ENCODE measurements at places on chromosomes 1 and 21.

DNA sequence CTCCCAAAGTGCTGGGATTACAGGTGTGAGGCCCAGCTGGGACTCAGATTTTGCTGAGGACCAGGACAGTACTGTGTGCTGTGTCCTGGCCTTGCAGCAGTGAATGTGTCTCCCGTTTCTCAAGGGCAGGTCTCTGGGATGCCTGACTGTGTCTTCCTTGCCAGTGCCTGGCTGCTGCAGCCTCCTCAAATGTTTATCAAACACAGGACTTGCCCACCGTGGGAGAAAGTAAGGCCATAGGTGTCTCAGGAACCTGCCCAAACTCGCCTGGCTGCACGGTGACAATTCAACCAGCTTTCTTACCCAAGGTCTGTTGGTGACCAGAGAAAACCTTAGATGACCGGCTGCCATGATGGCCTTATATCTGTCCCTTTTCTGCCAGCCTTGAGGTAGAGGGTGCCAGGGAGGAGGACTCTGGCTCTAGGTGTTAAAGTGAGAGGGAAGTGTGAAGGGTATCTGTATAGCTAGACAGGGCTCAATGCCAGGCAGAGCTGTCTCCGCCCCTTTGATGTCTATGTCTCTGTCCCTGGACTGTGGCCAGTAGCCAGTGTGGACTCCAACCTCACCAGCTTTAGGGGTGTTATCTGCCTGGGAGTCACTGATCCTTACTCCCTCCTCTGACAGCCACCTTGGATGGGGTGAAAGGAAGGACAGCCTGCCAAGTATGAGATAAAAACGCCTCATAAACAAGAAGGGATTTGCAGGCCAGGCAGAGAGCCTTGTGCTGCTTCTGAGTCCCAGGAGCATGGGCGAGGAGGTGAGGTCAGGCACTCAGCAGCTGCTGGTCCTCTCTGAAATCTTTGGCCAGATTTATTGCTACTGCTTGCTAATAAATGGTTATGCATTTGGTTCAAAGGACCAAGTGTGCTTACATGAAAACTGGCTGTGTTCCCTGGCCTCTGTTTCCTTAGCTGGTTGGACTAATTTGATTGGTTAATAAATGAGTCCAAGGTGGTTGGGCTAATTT, 22.3 kb downstream of the IL6R start:
- DNase-seq: no peak

- no peak for DNase-seq
These were observed 23.9 kb downstream of the GNAT2 start for GRCh38 chr1:109595531-109595930.

- DNase-seq: no peak
These were observed 28.6 kb upstream of the FCAMR start for GRCh38 chr1:206998816-206999215.

GRCh38 chr1:27348861-27349783, 7.3 kb downstream of the SYTL1 start:
- peak; percentile 60 for DNase-seq

DNA sequence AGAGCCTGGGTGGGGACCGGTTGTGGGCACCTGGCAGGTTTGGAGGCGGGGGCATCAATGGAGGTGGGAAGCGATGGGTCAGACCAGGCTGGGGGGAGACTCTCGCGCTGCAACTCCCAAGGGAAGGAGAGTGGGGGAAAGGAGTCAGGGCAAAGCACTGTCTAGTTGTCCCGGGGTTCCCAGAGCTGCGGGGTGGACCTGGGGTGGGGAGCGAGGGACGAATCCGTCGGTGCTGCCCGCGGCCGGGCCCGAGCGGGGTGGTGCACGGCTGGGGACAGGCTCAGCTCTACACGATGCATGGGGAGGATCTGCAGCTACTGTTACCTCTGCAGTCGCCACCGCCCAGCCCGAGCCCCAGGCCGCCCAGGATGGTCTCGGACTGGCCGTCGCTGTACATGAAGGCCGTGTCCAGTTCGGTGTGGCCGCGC, 427 bp downstream of the AKR7A2 start:
- DNase-seq: no peak

DNA sequence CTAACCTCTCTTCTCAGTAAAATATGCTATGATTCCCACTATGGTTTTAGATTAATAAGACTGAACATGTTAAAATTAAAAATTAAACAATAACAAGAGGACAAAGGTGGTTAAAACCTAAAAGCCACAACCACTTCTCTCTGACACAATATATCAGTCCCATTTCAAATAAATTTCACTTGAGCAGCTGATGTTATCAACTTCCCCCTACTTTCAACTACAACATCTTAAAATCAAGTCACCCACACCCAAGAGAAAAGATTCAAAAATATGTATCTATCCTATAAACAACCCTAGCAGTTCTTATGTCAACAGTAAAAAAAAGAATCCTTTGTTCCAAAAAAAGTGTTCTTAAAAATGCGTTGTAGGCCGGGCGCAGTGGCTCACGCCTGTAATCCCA, 7.5 kb downstream of the PUM1 start:
- DNase-seq: no peak

DNA sequence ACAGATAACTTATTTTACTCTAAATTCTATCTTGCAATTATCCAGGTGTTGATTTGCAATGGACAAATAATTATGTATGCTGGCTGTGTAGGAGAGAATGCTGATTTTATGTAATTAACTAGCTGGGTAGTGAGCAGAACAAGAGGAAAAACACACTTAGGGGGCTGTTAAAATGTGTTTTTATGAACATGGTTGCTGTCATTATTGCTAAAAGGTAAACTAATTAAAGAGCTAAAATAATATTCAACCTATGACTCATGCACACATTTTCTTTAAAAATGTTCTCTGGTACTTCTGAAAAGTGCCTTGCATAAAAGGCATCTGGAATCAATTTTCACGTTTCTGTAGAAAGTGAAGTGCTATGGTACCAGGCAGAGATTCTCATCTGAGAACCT, 192.8 kb upstream of the C8B start:
- no peak for DNase-seq

DNA sequence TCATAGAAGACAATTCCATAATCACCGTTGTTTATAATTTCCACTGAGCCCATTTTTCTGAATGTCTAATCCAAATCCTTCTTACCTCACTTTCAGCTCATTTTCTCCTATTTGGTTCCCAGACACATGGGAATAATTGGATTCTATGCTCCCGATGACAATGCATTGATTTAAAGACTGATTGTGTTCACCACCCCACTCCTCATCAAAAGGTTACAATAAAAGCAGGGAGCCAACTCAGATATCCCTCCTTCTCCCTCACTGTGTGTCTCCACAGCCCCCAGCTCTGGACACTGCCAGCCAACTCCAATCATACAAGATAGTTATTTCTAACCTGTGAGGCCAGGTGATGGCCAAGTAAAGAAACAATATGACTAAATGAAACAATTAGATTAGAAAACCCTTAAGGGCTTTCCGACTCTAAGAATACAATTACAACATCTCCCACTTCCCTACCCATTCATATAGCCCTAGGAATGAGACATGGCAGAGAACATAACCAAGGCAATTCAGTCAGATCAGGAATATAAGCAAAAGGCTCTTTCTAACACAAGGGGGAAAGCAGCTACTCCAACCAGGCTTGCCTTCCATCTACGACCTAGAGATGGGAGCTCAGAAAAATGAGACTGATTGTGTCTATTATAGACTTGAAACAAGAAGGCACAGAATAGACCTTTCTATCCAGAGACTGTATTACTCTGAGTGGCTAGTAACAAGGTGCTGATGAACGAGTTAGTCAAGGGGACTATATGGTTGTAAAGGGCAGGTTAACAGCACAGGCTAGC, 28.5 kb upstream of the CADM3 start:
- DNase-seq: no peak

DNA sequence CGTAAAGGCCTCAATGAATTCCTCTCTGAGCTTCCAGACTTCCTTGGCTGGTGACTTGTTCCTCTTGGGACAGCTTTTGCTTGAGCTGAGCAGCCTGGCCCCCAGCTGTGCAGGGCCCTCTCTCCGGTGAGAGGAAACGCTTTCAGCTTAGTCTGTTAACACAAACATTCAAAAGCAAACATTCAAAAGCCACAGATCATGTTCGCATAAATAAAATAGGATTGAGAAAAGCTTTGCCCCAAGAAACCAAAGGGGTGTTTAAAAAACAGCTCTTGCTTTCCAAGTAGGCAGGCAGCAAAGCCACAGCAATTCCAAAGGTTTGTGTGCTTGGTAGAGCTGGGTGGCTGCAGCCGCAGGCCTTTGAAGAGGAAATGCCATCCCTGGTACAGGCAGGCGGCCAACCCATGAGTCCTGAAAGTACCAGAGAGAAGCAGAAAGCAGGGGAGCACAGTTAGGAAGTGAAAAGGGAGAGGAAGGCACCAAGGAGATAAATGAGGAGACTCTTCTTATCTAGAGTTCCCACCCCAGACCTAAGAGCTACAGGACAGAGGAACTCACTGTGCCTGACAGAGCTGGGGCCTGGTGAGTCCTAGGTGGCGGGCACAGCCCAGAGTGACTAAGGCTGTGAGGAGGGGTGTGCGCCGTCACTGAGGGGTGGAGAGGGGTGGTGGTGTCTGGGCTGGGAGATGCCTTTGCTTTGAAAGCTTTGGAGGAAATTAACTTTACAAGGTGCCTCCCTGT, 48.4 kb downstream of the CCN1 start:
- no peak for DNase-seq

GRCh38 chr1:13922466-13923110, 222.6 kb downstream of the PRDM2 start:
- DNase-seq: no peak

DNA sequence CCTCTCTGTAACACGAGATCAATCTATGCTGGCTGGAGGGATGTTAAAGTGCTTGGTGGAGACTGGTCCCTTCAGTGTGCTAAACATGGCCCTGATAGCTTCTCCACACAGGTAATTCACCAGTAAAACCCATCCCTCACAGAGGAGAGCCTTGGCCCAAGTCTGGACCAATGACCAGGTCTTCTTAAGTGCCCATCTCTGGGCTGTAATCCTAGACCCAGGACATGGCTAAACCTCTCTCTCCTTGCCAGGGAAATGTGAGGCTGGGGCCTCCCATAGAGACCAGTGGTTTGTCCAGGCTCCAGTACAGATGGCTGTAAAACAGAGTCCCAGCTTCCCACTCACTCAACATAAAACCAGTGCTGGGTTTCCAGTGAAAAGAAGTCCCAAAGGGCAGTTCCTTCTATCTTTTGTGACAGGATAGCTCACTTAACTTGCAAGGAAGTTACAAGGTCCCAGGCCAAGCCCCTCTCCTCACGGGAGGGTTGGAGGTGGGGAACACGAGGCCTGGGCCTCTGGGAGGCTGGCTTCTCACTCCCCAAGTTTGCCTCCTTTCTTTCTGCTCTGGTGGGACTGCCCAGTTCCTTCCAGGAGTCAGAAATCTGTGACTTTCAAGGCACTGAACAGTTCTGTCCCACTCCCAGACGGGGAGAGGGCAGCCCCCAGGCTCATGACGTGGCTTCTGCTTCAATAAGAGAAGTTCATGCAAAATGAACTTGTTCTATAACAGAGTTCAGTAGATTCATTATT, 2.2 kb upstream of the KIF17 start:
- DNase-seq: no peak

DNA sequence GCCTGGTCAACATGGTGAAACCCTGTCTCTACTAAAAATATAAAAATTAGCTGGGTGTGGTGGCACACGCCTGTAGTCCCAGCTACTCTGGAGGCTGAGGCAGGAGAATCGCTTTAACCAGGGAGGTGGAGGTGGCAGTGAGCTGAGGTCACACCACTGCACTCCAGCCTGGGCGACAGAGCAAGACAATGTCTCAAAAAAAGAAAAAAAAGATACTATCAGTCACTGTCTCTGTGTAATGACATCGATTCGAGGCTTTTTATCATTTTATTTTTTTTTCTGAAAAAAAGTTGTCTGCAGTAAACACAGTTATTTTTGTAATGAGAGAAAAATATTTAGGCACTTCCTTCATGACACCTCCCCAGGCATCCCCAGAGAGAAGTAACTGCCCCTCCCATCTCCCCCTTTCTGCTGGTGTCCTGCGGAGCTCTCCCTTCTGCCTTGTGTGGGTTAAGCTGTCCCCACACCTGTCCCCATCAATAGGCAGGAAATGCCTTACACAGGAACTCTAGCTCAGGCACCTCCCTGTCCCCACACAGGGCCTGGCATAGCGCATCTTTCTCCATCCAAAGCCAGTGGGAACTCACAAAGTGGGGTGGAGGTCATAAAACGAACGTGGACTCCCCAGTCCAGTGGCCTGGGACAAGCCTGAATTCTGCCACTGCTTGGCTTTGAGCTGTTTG, 132.0 kb downstream of the SYF2 start:
- no peak for DNase-seq

- DNase-seq: peak; percentile 36
These were observed 11.8 kb downstream of the PSEN2 start for GRCh38 chr1:226882187-226882586.

DNA sequence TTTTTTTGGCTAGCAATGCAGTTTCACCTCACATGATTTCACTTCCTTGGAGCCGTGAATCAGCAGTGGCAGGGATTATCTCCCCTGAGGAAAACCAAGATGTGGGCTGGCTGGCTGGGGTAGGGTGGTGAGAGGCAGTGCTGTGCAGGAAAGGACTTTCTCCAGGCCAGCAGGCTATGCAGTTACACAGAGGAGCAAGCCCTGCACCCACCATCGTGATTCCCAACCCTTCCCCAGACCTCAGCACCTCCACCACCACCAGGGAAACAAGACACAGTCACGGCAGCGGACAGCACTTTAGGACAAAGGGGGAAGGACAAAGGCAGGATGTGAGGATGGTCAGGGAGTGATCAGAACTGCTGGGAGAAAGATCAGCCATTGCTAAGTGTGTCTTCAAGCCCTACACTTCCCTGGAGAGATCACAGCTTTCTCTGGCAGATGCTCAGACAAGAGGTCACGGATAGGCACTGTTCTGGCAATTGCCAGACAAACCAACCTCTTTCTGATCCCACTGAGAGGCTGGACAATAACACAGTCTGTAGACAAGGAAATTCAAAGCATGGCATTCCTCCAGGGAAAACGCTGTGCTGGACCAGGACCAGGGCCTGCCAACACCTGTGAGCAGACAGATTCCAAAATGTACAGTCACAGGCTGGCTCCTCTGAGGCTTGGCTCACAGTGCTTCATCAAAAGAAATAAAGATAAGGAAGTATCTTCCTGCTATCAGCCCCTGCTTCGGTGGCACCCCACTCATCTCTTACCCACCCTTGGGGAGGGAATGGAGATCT, 509.4 kb downstream of the SMYD3 start:
- DNase-seq: no peak

GRCh38 chr1:11531943-11532342, 53.0 kb downstream of the DISP3 start:
- DNase-seq: no peak

DNA sequence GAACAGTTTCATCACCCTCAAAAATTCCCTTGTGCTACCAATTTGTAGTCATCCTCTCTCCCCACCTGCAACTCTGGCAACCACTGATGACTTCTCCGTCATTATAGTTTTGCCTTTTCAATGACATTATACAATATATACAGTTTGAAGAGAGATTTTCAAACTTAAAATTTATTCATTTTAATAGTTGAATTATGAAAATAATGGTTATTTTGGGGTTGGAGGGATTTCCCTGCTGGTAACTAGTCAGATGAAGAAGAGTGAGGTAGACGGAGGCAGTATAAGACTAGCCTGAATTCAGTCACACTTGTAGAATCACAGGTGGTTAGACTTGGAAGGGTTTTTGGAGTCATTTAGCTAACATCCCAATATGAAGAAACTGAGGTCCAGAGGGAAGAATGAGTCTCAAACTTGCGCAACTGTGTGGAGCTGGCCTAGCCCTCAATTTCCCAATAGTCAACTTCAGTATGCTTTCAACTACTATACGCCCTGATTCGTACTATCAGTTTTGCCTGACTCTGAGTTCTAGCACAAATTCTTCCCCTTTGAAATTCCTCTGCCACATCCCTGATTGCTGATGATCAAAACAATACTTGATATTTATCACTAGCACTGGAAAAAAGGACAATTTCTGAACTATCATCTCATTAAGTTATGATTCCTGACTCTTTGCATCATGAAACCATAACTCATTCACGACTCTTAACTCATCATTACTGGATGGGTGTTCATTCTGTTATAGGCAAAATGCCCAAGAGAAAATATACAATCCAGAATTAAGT, 54.2 kb downstream of the VANGL2 start:
- no peak for DNase-seq

Data from MM.1S (cell line).